ENCODE measurements at places on chromosomes 4 and X.

GRCh38 chrX:29136904-29137303, 549.7 kb downstream of the IL1RAPL1 start:
- DNase-seq = no peak

GRCh38 chrX:46812445-46812844, 24.4 kb upstream of the RP2 start:
- DNase-seq = no peak

DNA sequence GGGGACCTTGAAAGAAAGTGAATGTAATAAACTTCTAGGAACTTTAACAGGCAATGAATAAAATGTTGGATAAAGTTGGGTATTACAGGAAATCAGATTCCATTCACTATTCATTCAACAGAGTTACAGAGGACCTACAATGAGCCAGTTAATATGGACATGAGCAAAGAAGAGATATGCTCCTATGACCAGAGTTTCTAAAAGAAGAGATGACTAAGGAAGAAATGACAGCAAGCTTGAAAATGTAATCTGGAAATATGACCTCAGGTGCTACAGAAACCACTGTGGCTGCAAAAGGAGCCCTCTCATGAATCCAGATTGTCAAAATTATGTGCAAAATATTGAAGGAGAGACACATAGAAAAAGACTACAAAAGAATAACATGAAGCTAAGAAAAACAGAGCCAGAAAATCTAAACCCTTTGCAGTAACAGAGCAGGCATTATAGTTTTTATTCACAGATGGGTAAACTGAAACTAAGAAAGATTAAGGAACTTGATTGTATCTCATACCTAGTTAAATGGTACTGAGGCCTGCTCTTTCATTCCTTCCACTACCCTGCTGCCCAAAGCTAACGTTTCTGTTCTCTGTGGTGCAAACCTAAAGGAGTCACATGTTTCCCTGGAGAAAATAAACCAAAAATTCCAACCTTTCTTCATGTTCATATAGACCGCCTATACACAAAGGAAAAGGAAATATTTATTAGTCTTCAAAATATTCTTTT, 378.3 kb downstream of the GBA3 start:
- no peak for DNase-seq

- DNase-seq = no peak
Measured at GRCh38 chr4:184782731-184783373, 42.9 kb downstream of the ACSL1 start.

DNA sequence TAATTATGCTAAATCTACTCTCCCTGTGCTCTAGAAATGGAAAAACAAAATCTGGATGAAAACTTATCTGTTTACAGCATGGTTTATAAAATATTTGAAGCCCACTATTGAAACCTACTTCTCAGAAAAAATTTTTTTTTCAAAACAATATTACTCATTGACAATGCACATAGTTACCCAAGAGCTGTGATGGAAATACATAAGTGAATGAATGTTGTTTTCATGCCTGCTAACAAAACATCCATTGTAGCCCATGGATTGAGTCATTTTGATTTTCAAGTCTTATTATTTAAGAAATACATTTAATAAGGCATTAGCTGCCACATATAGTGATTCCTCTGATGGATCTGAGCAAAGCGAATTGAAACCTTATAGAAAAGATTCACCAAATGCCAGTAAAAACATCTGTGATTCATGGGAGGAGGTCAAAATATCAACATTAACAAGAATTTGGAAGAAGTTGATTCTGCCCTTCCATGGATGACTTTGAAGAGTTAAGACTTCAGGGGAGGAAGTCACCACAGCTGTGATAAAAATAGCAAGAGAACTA, 144.7 kb upstream of the HHIP start:
- DNase-seq = no peak

DNA sequence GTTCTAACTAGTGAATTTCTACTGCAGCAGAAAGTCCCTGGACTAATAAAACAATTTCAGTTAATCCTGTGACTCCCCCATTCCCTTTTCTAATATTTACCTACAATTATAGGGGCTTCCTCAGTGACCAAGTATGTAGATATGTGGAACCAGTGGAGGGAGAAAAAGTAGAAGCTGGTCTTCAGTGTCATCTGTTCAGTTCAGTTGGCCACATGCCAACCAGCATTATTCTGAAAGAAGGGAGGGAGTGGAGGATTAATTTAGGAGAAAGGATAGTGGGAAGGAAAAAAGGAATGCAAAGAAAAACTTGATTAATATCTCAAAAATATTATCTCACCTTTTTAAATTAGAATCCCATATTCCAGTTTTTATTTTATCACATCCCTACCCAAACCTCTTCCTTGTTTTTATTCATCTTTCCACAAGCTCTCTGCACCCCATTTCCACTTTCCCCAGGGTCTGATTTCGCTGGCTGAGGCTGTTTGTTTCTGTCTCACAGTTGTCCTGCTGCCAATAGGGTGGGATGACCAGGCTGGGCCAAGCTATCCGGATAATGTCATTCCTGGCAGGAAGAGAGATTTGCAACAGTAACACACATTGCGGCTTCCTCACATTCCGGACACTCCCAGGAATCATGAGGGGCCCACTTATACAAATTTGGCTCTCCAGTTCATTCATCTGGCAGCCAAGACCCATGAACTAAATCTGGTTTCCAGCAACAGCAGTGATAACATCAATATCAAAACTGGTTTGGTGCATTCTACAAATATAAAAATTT, 24.6 kb upstream of the ANTXR2 start:
- no peak for DNase-seq

DNA sequence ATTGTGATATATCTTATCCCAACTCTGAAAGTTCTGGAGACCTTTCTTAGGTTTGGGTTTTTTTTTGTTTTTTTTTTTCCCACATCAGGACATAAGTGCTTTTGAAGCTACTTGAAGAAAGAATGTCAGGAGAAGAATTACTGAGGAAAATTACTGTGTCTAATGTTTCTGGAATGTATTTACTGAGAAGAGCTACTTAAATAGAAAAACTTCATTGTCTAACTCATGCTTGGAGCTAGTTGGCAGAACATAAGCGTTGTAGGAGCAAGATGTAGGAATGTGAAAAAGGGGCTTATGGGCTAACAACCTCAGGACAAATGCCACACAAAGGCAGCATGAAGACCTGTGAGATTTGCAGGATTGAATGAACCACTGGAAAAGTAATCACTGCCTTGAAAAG, 166.6 kb upstream of the GLRA2 start:
- DNase-seq = no peak

Data from NCI-H748 treated with DMSO at 0.1 percent for 48 hours (cell line).